T-helper 9 cell (primary cell): ENCODE measurements at places on chromosomes 3 and 15.

- DNase-seq: no peak
These were observed 30.1 kb downstream of the TOMM70 start for GRCh38 chr3:100370756-100371155.

- DNase-seq: no peak
These were observed 22.1 kb downstream of the PLOD2 start for GRCh38 chr3:146138902-146139301.

GRCh38 chr3:186281176-186281575 is 80.9 kb downstream of the DGKG start:
- no peak for DNase-seq

GRCh38 chr3:143839980-143840379 is 8.3 kb downstream of the SLC9A9 start:
- DNase-seq: no peak

- DNase-seq: no peak
These were observed 50.6 kb upstream of the RASA2 start for GRCh38 chr3:141436180-141436579.

GRCh38 chr3:46934072-46934471 is 42.5 kb downstream of the CCDC12 start:
- no peak for DNase-seq

GRCh38 chr3:64801856-64802255 is 114.1 kb upstream of the ADAMTS9 start:
- DNase-seq: no peak

DNA sequence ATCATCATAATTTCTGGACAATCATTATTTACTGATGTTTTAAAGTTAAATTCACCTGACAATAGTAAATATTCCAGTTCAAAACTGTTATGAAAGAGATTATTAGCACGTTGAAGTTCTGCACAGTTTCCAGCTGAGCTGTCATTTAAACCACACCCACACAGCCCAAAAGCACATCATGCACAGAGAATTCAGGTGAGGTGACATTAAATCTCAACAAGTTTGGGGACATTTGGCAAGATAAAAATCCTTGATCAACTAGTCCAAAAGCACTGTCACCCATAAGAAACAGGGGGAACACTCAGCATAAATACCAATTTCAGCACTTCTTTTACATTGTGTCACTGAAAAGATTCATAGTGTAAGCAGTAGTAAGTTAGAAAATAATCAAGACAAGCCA is 6.9 kb downstream of the NCEH1 start:
- no peak for DNase-seq

DNA sequence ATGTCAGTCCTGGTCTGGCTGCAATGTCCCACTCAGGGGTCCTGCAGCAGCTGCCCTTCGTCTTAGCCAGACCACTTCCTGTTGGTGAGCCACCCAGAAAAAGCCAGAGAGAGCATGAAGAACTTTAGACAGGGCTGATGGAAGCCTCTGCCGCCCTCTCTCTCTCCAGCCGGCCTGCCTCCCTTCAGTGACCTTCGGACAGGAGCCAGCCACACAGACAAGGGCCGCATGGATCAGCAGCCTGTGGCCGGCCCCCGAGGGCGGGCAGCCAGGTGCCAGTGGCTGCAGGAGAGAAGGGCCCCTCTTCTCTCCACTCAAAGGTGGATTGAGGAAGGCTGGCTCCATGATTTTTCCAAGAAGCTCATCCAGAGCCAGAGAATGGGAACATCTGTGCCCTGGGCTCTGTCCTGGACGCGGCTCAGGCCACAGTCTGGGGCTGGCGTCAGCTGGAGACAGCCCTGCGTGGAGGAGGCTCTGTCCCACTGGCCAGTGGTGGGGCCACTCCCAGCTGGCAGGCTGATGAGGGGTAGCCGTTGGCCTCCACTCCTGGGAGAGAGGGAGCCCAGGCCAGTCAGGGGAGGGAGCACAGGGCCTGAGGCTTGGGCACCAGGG is 42.9 kb downstream of the ISG20 start:
- DNase-seq: no peak

DNA sequence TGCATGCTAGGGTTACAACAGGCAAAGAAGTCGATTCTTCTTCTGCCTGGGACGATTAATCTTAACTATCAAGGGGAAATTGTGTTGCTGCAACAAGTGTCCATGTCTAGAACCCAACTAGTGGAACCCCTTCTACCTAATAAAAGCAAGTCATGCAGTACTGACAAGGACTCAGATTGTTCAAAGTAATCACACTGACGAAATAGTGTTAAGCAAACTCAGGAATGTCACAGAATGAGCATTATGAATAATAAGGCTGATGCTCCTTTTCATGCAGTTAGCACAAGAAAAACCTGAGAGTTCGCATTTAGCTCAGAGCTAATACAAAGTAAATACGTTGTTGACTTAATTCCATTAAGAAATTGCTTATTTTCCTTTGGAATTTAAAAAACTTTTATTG is 47.5 kb upstream of the TRIM42 start:
- no peak for DNase-seq

DNA sequence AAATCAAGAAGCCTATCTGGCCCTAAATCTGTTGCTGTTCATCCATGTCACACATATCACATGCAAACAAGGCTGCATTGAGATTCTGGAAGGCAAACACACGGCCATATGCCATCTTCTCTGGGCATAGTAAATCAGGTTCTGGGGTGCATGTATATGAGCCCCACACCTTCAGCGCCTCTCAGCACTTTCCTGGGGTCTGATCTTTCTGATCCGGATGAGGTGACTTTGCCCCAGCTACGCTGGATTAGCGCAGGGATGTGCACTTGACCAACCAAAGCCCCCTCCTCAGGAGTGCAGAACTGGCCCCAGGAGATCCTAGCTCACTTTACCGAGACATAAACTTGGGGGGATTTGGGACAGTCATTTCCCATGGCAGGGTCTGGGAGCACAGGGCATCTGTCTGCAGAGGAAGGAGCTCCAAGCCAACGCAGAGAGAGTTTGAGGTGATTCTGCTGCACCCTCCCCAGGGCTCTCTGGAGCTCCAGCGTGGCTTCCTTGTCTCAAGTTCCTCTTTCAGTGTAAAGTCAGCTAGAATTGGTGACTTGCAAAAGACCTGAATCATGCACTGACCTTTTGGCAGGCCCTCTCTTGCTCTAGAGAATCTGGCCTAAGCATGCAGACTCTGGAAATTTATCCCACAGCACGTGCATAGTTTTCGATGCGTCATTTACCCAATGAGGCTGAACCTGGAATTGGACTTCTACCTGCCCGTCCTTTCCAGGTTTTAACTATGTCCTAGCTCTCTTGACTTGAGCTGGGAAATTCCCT is 63.5 kb upstream of the KLF13 start:
- no peak for DNase-seq

DNA sequence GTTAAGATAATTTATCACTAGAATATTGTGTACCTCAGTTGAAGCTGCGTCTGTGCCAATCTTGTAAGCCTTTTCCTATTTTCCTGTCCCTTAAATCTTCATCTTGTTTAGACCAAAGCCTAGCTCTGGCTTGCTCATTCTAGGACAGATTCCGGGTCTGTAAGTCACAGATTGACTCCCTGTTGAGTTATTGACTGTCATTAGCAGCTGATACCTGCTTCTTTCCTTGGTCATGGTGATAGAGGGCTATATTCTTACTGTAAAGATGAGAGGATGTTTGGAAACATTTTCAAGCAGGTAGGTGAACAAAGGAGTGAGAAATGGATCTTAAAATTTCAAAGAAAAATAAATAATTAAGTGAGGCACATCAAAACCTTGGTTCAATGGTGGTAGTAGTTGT is 200.2 kb downstream of the KCNH8 start:
- no peak for DNase-seq

DNA sequence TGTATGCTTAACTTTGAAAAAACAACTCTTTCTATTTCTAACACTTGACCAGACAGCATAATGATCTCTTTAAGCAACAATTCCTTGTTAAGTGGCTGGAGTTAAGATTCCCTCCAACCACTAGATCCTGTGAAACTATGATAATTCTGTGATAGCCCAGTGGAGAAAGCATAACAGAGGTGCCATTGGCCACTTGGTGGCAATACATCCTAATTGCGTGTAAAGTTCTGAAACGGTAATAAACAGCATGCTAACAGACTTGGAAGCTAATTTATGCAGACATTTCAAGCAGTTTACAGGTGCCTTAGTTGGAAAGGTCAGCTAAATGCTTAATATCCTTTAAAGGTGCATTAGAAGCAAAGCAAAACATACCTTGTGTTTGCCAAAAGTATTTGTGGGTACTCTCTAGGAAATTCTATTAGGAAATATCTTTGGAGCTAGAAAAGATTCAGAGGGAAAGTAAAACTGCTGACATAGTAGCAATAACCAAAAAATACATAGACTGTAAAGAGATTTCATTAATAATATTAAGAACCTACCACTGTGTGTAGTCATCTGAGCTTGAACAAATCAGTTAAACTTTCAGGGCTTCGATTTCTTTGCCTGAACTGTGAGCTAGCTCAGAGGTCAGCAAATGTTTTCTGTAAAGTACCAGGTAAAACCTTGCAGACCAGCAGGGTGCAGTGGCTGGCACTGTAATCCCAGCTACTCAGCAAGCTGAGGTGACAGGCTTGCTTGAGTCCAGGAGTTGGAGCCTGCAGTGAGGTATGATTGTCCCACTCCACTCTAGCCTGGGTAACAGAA is 19.0 kb upstream of the CSTA start:
- no peak for DNase-seq

DNA sequence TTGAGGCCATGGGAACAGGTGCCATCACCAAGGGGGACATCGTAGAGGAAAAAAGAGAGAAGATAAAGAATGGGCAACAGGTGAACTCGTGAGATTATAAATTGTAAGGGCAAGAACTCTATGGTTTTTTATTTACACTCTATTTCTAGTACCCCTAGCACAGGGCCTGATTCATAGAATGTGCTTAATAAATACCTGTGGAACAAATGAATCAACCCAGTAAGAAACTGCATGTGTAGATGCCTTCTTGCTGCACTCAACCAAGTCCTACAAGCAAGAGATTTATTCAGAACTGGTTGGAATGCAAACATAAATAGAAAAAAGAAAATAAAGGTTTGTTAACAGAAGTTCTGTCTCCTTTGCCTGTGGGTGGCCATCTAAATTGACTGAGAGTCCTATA is 18.7 kb upstream of the KPNA1 start:
- DNase-seq: no peak

GRCh38 chr3:32621466-32621865 is 50.8 kb upstream of the DYNC1LI1 start:
- no peak for DNase-seq

DNA sequence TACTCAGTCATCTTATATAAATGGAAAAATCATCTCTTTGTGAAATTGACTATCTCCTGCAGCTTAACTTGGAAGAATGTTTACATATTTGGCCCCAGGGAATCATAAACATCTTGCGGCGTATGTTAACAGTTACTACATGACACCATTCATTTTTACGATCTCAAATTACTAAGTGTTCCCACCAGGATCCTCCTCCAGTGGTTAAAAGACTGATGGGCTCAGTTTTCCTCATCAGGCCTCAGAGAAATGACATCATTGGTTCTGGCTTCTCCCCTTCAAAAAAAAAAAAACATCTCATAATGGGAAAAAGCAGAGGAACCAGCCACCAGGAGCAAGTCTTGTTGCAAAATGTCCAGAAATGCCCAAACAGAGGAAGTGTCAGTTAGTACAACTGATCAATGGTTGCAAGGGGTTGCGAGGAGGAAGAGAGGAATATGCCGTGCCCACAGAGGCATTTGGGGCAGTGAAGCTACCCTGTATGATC is 70.5 kb upstream of the LIPC start:
- no peak for DNase-seq

- no peak for DNase-seq
These were observed 16.3 kb downstream of the TARS3 start for GRCh38 chr15:101707983-101708382.

DNA sequence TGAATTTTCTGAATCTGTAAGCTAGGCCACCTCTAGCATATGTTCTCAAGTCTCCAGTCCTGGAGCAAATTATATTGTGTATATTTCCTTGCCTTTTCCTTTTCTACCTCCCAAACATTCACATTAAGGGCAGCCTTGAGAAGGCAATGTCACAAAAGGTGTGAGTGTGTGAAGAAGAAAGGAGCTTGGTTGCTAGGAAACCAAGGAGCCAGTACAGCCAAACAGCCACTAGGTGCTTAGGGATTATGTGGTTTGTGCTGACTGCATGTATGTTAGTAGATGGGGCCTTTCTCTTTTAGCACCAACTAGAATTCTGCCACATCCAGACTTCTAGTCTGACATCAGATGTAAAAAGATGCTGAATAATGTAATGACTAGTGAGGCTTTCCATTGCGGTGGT is 118.8 kb upstream of the DAZL start:
- DNase-seq: no peak

DNA sequence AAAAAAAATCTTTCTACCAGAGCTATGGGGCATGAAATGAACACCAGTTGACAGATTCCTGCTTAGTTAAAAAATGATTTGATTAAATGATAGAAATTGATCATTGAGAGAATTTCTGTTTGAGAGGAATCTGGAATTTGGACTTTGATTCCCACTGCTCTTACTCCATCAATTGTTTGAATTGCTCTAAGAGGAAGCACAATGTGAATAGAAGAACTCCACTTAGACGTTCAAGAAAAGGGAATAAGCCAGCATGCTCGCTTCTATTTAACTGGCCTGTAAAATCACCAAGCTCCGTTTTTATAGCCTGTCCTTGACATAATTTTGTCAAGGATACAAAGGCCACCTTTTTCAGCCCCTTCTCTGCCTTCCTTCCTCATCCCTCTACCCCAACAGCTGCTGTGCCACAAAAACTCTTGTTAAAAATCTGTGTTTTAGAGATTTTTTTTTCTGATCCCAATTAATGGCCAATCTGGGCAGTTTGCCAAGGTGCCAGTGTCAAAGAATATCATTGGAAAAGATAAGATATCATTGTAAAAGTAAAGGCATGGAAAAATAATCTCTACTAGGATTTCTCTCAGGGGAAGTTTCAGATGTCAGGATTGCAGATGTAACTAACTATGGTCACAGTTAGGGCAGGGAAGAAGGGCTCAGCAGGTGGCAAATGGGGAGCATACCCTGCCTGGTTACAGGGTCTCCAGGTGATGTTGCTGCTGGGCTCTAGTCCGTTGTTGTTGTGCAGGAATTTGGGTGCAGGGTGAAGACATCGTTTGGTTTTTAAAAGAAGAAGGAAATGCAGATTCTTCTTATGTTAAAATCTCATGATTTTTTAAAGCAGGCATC is 301.8 kb upstream of the PDZRN3 start:
- DNase-seq: no peak

GRCh38 chr3:80247766-80248165 is 480.0 kb upstream of the ROBO1 start:
- no peak for DNase-seq

DNA sequence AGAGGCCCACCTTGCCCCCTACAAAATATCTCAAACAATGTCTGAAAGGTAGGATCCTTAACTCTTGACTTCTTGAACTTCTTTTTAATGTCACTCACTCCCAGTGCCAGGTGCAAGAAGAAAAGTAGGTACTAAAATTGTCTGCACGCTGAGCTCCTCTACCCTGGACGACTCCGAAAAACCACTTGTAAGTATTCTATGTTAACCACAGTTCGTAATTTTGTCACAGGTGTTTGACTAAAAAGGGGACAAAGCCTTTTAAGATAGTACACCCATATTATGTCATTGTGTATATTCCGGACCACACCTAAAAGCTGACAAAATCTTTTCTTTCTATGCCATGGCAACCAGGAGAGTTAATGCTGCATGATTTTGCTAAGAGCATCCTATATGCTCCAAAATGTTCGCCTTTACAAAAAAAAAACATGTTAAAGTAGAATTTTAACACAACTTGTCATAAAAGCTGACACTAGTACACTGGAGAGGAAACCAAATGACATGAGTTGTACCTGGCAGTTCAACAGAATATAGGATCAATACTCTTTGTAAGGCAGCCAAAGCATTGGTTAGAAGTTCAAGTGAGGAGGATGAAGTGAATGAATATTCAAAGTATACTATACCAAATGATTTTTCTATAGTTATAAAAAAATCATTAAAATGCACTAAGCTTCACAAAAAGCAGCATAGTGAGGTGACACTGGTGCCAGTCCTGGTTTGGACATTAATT is 210.5 kb downstream of the FOXP1 start:
- DNase-seq: no peak
